ENCODE measurements at places on chromosomes 4 and X. TPM values are rescaled to one million over a fixed set of nuclear protein-coding genes. Genes with fewer than 3 reads are reported as not detected.

DNA sequence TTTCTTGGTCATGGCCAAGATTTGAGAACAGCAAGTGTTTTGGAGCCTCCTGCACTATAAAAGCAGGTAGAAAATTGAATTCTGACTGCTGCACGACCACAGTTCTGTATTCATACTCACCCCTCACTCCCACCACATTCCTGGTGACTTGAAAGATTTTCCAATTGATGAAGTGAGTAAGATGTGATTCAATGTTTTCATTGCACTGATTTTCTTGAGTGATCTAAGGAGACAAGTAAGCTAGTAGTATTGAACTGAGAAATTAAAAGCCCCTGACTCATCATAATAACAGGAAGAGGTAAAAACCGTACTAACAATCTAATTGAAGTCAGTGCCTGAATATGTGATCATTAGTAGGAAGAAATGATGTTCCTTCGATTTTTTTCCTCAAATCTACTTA, 6.1 kb upstream of the SEC24D start:
- no peak for DNase-seq

DNA sequence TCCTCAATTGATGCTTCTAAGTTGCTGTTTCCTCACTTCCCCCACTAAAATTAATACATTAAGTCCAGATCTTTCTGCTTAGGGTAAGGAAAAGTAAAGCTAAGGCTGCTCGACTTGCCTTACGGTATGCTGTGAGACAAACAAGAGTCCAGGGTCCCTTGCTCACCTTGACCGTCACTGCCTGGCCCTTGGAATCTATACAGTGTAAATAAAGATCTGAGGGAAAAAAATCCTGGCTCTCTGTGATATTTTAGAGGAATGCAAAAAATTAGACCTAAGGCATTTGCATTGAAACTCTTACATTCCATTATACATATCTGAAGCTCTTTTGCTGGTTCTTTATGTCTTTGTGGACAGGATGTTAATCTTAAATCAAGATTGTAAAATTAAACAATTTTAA, 129.6 kb upstream of the HCCS start:
- no peak for DNase-seq

DNA sequence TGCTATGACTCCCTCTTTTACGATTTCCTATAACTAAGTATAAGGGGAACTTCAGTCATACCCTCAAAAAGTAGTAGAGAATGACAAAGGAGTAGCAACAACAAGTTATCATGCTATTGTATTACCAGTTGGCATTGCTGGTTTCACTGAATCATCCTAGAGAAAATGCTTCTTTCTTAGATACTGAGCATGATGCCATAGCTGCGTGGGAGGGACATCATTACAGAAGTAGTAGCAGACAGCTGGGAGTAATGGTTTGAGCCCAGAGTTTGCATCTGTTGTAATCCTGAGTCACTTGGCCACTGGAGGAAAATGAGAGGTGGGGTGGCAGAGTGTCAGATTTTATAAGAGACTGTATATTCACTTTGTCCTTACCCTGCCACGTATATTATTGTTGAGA, 38.6 kb downstream of the MTMR1 start:
- no peak for DNase-seq

DNA sequence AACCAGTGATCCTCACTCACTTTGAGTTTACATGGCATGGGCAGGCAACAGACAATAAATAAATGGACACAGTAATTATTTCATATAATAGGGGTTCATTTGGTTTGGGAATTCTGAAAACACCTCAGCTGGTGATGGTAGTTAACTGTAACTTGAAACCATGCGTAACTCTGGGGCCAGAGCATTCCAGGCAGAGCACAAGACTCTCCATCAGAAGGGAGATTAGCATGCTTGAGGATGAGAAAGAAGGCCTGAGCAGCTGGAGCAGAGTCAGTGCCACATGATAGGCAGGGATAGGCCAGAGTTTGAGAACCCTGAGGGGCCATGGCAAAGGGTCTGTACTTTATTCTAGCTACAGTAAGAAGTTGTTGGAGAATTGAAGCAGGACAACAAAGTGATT, 56.3 kb upstream of the CXCL8 start:
- DNase-seq: no peak

RBM41 gene
- 15.8 TPM for total RNA-seq

GRCh38 chr4:107991945-107992630, 2.4 kb downstream of the HADH start:
- no peak for DNase-seq

DNA sequence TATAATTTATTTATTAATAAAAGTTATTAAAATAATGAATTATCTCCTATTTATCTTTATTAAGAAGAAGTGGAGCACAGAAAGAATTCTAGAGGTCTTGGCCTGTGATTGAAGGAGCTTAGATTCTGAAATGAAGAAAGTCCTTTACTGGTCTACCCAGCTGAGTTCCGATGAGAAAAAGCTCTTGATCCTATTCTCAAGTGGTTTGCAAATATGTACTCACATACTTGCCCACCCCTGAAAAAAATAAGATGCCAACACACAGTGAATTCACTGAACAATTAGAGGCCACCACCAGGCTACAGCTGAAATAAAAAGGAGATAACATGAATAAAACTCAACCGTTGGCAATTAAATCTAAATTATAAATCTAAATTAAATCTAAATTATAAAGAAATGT, 253.4 kb downstream of the MAPK10 start:
- DNase-seq: no peak

DNA sequence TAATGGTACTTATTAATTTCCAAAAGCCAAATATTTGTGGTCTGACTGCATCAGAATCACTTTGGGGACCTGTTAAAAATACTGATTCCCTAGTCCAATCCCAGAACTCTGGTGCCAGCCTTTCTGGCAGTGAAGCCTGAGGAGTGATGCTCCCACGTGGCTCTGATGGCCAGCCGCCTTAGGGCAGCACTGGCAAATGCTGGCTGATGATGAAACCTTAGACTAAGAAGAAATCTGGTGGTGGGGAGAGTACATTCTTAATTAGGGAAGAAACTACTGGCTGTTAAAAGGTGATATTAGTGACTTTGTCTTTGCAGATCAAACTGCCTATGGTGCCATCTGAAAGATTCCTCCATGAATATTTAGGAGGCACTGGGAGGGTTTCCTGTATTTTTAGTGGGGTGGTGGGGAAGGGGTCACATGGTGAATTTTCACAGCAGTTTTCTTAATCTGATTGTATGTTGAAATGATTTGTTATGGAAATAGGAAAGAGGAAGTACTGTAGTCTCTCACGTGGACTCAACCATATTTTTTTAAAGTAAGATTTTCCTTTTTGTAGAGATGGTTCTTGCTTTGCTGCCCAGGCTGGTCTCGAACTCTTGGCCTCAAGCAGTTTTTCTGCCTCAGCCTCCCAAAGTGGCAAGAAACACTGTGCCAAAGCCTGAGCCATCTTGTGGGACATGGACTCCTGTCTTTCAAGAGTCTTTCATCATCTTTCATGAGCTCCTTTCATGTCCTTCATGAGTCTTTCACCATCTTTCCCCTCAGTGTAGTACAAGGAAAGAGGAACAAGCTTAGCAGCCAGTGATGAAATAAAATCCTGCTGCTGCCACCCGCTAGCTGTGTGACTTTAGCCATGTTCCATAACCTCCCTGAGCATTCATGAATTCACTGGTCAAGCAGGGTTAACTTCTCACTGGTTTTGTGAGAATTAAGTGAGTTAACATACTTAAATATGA, 90.8 kb downstream of the ZNF330 start:
- DNase-seq: no peak

GIMD1 gene
- total RNA-seq: not detected

NPY5R gene
- total RNA-seq: not detected

GRCh38 chr4:171203425-171203824, 609.8 kb upstream of the GALNTL6 start:
- DNase-seq: no peak

GRCh38 chr4:147312376-147313046, 168.4 kb upstream of the EDNRA start:
- DNase-seq: no peak

SRPX gene
- 1.2 TPM for total RNA-seq

DNA sequence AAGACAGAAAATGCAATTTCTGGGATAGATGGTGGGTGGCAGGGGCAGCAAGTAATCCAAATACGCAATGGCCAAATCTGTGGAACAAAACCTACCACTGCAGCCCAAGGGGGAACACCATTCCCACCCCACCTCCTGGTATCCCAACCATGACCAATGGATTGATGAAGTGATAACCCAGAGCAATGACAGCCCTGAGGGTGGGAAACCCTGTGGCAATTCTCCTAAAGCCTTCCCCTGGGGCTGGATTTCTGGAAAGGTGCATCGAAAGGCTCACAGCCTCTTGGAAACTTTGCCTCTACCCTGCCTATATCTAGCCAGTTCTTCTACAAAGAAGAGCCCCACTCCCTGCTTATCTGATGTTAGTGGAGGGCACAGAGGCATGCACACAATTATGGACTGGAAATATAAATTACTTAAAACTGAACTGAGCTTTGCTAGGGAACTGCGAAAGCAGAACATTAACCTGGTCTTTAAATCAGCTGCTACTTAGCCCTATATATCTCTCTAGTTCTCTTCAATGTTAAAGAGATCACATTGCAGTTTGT, 59.9 kb upstream of the TXK start:
- DNase-seq: no peak

CNOT6L gene
- total RNA-seq: 107 TPM

- no peak for DNase-seq
Observed at GRCh38 chrX:39507034-39507433, 590.7 kb downstream of the BCOR start.
